ENCODE measurements at places on chromosomes 1 and 21.

DNA sequence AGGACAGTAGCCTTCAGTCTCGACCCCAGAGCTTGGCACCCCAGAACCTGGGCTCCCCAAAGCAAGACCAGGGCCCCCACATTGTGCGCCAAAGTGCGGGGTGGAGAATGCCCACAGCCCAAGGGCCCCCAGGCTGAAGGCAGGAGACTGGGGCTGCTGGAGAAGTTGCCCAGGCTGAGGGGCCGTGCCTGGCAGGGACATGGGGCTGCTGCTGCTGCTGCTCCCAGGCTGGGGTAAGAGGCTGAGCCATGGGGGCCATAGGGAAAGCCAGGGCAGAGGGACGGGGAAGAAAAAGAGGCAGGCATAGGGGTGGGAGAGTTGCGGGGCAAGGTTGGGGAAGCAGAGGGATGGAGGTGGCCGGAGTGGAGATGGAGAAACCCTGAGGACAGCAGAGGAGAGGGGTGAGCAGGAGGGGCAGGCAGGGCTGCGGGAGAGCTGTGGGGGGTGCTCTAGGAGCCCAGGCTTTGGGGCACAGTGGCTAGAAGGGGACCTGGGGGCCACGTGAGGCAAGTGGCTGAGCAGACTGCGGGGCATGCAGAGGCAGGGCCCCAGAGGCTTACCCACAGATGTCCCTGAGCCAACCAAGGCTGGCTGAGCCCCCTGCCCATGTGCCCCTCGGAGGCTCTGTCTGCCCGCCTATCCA, 18.9 kb downstream of the SLC27A3 start:
- no peak for DNase-seq

- DNase-seq: peak; percentile 46
These were observed 46.8 kb downstream of the PTPRU start for GRCh38 chr1:29282924-29283803.

GRCh38 chr1:66273656-66274055, 260.3 kb upstream of the SGIP1 start:
- DNase-seq: no peak

GRCh38 chr21:44850905-44851657, 22.4 kb downstream of the PTTG1IP start:
- no peak for DNase-seq

- DNase-seq: no peak
These were observed 10.4 kb upstream of the TMEM240 start for GRCh38 chr1:1550591-1551432.

DNA sequence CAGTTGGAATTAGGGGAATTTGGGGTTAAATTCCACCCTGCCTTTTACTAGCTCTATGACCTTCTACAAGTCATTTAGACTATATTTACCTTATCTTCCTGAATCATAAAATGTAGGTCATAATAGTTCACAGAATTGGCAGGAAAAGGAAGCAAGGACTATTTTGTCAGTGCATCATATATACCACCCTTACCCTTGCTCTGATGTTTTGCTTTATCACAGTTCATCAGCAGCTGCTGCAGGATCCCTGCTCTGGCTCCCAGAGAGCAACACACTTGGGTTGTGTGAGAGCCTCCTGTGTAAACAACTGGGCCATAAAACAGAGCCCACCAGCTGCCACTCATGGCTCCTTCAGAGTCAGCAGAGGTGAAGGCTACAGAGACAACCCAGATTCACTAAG, 631.6 kb upstream of the CAMK1G start:
- DNase-seq: no peak

All from activated CD8-positive, alpha-beta memory T cell treated with anti-CD3 and anti-CD28 coated beads, Interleukin-2, amount 10 ng/mL, durations not matched to agents 7 days and 5 days (primary cell).